ENCODE measurements at places on chromosomes 12 and 14.

GRCh38 chr12:18868717-18869116 is 130.8 kb downstream of the CAPZA3 start:
- DNase-seq = no peak

DNA sequence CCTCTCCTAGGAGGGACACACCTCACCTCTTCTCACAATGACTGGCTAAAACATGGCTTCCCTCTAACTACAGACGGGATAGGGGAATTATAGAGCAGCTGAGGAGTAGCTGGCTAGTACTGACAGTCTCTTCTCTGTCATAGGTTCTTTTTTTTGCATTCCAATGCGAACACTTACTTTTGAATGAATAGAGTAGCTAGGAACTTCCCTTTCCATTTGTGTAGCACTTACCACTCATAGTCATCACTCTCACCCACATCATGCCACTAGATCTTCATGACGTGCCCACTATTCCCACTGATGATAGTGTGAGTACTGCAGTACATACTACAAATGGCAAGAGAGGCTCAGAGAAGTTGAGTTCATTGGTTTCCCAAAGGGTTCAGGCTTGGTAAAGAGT is 143.9 kb upstream of the HIF1A start:
- DNase-seq = no peak

- DNase-seq = no peak
Measured at GRCh38 chr14:28875934-28876571, 109.5 kb downstream of the FOXG1 start.

- DNase-seq = no peak
Measured at GRCh38 chr12:110538869-110539622, 36.9 kb downstream of the RAD9B start.

DNA sequence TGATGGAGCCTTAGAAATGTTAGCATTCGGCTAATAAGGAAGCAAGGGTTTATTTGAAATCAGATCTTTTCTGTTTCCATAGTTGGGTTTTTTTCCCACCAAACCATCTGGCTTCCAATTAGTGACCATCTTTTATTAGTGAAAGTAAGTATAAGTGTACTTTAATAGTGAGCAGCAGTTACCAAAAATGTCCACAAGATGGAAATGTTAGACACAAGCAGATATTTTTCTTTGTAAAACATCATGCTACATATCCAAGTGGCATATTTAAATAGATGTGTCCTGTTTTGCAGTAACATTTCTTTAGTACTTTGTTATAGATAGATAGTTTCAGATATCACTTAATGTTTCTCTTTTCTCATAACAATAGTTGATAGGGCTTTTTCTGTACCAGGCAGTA is 28.8 kb downstream of the YEATS4 start:
- peak; percentile 30 for DNase-seq

DNA sequence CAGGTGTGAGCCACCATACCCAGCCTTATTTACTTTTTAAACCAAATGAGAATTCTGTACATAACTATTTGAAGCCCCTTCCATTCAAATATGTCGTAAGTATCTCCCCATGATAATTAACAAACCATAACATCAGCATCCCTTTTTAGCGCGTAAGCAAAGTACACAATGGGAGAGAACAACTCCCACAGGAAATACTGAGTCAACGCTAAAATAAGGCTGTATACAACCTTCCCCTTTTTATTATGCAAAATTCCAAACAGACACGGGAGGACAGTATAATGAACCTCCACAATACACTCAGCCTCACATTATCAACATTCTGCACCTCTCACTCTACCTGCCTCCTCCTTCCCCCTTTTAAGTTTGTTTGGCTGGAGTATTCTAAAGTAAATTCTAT is 73.5 kb downstream of the CCDC88C start:
- DNase-seq = no peak

All from SK-N-SH (cell line).